ENCODE measurements at places on chromosomes 2 and 18.

GRCh38 chr2:131034122-131035051, 58.9 kb downstream of the FAM168B start:
- peak; percentile 30 for DNase-seq

GRCh38 chr2:107380912-107381311, 445.8 kb upstream of the RGPD4 start:
- no peak for DNase-seq

DNA sequence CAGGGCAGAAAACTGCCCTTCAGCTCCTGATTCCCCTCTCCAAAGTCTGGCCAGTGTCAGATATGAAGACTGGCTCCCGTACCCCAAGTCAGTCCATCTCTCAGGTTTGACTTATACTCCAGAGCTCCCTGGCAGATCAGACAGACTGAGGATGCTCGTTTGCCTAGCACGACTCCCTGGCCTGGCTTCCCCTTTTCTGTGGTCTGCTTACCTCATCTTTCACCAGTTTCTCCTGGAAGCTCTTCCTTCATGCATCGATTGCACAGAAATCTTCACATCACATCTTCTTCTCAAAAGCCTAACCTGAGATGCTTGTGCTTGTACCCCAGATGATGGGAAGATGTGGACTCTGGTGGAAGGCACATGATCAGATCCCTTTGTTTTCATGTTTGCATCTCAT, 387.9 kb upstream of the POU3F3 start:
- no peak for DNase-seq

GRCh38 chr2:32947076-32947483, 327 bp downstream of the LTBP1 start:
- no peak for DNase-seq

DNA sequence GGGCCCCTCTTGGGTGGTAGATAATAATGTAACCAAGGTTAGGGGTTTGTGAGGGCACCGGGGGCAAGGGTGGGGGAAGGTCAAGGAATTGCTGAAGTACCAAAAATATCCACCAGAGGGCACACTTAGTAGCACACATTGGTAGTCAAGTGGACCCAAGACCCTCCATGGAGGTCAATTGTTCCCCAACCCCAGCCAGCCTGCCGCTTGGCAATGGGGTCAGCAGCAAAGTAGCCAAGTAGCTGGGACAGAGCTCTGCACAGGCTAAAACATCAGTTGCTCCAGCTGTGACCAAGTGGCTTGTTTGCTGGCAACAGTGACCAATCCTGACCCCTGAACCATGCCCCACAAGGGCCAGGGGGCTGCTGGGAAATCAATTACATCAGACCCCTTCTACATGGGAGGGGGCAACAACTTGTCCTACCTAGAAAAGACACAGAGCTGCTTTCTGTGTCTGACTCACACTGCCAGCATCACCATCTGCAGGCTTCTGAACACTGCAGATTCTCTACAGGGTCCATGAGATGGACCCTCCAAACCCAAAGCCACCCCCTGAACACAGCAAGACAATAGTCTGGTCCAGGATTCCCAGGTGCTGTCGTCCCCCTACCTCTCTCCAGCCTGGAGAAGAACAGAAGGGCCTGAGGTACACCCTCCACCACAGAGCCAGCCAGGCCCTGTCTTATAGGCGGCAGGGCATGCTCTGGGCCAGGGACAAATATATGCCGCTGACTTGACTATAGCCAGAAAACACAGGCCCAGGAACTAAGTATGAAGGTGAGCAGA, 76.0 kb downstream of the EMX1 start:
- peak; percentile 4 for DNase-seq

DNA sequence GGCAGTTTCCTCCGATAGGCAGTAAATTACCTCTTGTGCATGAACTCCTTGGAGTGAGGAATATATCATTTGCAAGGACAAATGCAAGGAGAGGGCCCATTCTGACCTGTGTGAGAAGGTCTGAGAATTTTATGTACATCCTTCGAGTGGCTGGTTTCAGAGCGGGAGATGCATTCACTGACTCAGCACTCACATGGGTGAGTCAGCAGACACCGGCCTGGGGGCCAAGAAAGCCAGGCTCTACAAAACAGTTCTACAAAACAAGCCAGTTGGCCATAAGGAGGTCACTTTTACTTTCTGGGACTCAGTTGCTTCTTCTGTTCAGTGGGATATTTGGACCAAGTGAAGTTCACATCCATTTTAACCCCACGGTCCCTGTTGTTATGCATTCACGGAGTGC, 35.3 kb downstream of the CYP26B1 start:
- no peak for DNase-seq

GRCh38 chr18:38313831-38314230, 748.2 kb upstream of the CELF4 start:
- DNase-seq: no peak

DNA sequence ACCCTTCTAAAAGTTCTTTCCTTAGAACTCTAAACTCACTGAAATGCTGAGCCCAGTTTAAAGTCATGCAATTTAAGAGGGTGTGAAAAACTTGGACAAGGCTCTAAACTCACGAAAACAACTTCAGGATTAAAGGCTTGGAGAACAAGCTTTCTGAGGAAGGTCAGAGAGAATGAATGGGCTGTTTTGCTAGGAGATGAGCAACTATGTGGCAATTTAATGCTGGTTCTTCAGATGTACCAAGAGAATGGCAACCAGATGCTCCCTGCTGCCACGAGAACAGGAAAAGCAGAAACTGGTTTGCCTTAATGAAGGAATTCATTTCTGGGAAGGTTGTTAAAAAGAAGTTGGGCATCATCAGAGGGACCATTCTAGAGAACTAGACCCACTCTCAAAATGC, 77.8 kb upstream of the PMAIP1 start:
- DNase-seq: no peak

DNA sequence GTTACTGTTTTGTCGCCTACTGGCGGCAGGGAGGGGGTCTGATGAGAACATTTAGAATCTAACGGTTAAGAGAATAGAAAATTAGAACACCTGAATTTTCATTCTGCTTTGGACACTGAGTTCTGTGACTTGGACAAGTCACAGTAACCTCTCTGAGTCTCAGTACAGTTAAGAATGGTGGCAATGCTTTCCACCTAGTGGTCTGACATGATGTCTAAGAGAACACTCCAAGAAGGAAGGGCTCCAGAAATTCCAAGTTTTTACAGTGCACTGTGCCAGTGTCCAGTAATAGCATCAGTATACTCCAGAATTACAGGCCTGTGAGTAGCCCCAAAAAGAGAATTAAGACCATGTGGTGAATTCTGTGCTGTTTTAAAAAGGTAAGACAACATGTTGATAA, 174.1 kb upstream of the ZFP36L2 start:
- DNase-seq: no peak

- no peak for DNase-seq
These were observed 31.0 kb downstream of the CLIP4 start for GRCh38 chr2:29146197-29146596.

- DNase-seq: no peak
These were observed 294.9 kb upstream of the ATP5MC3 start for GRCh38 chr2:175476374-175476773.

DNA sequence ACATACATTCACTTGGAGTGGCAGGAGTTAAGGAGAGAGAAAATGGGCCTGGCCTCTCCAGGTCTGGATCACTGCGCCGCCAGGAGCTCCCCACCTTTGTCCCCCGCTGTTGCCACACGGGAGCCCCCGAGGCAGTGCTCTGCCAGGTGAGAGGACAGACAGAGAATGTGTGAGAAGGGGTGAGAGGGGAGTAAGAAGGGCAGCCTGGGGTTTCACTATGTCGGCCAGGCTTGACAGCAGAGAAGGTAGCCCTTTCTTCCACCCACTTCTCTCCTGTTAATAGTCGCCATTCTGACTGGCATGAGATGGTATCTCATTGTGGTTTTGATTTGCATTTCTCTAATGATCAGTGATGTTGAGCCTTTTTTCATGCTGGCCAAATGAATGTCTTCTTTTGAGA, 26.2 kb upstream of the ARHGEF4 start:
- no peak for DNase-seq

DNA sequence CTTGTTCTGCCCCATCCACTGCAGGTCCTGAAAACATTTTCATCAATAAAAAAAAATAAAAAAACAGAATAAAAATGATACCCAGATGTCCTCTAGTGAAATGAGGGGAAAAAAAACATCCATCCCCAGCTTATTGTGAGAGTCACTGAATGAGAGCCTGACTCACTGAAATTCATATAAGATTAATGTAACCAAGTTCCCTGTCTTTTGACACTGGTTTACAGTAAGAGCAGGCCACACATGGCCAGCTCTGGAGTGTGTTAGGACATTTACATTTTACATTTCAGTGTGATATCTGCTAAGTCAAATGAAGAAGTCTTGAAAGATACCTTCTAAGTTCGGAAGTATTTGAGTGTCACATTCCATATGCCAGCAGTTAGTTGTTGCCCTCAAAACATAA, 21.1 kb upstream of the IL18R1 start:
- DNase-seq: no peak

DNA sequence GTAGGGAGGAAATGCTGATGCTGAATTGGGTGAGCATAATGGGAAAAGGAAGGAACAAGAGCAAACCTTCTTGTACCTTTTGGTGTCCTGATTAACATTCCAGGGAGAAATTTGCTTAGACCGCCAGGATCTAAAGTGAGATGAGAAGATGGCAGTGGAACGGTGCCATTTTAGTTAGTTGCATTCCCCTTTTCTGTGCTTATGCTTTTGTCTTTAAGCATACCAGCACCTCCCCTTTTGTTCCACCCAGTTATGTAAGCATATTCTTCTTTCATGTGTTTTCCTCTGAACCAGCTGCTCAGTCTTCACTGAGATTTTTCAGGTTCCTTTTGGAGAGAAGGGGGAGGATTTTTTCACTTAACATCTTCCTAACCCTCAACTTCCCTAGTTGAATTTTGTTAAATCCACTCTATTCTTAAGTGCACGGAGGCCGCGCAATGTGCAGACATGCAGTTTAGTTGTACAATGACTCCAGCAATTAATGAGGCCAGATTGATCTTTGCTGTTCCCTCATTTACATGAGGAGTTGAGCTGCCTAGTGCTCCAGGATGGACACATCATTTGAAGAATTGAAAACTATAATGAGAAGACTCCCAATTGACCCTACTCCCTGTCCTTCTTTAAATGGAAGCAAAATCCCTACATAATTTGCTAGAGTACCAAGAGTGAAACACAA, 73.9 kb downstream of the MAP4K4 start:
- DNase-seq: no peak

- DNase-seq: no peak
These were observed 61.1 kb downstream of the ASB1 start for GRCh38 chr2:238487652-238488346.

DNA sequence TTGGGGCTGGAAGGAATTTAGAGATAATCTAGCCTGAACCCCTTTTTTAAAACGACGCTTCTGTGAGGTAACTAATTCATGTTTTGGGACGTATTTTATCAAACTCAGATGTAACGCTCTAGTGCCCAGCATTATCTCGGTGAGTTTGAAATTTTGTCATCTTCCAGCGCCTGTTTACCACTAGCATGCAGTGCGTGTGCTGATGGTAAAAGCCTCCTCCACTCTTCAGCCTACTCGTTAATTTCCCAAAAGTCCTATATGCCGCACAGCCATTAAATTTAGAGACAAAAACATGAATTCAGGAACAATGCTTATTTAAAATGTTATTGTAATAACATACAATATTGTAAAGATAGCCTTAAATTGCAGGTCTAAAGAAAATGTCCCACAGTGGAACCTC, 2.8 kb downstream of the ZCCHC2 start:
- DNase-seq: no peak

GRCh38 chr2:141522702-141523101, 608.1 kb downstream of the LRP1B start:
- DNase-seq: no peak

DNA sequence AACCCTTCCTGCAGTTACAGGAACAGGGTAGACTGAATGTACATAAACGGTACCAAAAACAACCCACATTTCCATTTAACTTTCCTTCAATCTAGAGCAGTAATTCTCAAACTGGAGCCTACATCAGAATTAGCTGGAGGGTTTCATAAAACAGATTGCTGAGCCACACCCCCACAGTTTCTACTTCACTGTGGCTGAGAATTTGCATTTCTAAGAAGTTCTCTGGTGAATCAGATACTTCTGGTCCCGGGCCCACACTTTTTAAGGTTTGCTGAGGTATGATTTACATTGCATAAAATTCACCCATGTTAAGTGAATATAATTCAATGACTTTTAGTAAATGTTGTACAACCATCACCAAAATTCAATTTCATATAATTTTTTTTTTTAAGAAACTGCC, 113.7 kb downstream of the SRBD1 start:
- DNase-seq: no peak

GRCh38 chr2:109320195-109320922, 191.4 kb downstream of the SH3RF3 start:
- DNase-seq: no peak

GRCh38 chr2:233002829-233003657, 10.0 kb downstream of the NGEF start:
- no peak for DNase-seq

GRCh38 chr2:198440833-198441232, 636.4 kb downstream of the PLCL1 start:
- no peak for DNase-seq

Data from NCI-H2227 treated with DMSO at 0.1 percent for 48 hours (cell line).